ENCODE measurements at places on chromosomes 13 and 19.

DNA sequence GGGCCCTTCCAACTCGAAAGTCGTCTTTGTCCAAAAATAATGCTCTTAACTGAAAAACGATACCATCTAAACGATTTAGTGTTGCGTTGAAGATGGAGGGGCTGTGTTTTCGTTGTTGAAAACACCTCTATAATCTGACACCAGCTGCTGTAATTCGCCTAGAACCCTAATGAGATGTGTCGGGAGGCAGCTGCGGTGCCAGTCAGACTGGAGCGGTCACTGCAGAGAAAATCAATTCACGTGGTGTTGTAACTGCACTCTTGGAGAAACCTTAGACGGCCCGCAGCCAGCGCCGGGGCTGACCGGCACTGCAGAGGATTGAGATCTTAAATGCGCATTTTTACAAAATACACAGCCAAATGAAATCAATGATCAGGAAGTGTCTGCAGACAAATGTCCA lies 339.1 kb downstream of the ZNF536 start:
- DNase-seq: no peak

DNA sequence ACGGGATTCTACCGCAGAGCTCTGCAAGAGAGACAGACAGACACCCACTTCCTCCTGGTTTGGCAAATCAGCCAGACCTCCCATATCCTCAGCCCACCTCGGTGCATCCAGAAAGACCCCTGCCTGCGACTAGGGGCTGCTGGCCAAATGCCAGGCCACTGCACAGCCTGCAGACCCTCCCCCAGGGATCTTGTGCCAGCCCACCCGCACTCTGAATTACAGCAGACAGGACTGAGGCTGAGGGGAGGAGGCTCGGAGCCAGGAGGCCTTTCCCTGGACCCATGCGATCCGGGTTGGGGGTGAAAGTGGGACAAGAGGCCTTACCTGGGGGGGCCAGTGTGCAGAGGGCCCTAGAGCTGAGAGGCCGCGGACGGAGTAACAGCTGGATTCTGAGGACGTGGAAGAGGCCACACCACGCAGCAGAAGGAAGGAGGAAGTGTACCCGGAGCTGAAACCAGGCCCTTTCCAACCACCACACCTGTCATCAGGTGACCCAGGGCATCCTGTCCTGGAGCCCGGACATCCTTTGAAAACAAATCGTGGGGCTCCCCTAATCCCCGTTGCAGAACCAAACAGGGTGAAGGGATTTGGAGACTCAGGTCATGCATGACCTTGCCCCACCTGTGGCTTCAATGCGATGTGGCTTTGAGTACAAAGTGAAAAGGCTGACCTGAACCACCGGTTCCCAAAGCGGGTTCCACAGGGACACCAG lies 993 bp downstream of the FUT6 start:
- DNase-seq: no peak

GRCh38 chr13:45536224-45536623 lies 71.5 kb downstream of the COG3 start:
- no peak for DNase-seq

DNA sequence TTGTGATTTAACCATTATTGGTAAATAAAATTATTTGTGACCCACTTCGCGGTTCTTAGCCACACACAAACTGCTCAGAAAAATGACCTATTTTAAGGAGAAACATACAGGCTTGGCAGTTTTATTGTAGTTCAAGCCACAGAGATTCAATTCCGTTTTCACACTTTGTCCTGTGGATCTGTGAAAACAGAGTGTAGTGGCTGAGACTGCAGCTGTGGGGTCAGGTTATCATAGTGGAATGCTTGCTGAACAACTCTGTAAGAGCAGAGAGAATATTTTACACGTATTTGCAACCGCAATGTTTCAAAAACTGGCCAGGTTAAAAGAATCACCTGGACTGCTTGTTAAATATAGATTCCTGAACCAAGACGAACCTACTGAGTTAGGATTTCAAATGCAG lies 292.5 kb downstream of the GPC5 start:
- DNase-seq: no peak

Measured in stimulated activated naive CD4-positive, alpha-beta T cell treated with Interleukin-2 at 50 U/mL for 16 hours (primary cell).